ENCODE measurements at places on chromosomes 6 and 20.

DNA sequence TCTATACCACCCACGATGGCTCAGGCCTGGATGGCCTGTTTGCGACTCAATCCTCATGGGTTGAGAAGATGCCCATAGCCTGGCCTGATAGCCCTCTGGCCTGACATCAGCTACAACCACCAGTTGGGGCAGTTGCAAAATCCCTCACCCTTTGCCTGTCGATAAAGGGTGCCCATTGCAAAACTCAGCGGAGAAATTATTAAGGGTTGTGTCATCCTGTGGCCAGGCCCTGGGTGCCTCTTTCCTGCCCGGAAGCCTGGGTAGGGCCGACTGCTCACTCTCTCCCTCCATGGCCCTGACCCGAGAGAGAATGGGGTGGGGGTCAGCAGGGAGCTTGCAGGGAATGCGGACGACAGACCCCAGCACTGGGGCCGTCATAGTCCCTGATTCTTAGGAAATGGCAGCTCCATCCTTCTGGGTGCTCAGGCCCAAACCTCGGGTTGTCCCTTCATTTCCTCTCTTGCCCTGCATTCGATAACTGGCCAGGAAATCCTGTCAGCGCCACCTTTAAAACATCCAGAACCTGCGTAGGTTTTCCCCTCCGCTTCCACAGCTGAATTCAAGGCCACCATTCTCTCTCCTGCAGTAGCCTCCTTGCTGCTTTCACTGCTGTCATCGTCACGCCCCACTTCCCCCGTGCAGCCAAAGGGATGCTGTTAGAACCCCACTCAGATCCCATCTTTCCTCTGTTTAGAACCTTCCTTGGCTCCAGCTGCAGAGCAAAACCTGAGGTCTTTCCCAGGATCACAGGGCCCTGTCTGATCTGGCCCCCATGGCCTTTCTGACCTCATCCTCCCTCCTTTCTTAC is 31.1 kb downstream of the CEBPB start:
- DNase-seq: no peak

GRCh38 chr20:16189371-16189770 is 383.9 kb downstream of the KIF16B start:
- no peak for DNase-seq

DNA sequence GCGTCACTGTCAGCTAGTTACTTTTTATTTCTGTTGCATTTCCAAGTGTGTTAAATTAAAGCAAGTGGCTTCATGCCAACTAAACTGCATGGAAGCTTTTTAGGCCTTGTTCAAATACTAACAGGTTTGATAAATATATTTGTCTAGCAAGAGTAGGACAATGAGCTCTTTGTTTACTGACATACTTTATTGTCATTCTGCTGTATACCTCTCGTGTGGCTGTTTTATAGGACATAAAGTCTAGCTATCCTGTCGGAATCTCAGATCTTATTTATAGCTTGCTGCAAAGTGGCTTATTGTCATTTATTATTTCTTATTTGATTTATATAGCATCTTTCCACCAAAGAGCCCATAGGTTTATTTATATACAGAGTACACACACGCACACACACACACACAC is 711.1 kb downstream of the KIF16B start:
- DNase-seq: no peak

- DNase-seq: no peak
Measured at GRCh38 chr20:2739042-2739398, 46.4 kb downstream of the EBF4 start.

DNA sequence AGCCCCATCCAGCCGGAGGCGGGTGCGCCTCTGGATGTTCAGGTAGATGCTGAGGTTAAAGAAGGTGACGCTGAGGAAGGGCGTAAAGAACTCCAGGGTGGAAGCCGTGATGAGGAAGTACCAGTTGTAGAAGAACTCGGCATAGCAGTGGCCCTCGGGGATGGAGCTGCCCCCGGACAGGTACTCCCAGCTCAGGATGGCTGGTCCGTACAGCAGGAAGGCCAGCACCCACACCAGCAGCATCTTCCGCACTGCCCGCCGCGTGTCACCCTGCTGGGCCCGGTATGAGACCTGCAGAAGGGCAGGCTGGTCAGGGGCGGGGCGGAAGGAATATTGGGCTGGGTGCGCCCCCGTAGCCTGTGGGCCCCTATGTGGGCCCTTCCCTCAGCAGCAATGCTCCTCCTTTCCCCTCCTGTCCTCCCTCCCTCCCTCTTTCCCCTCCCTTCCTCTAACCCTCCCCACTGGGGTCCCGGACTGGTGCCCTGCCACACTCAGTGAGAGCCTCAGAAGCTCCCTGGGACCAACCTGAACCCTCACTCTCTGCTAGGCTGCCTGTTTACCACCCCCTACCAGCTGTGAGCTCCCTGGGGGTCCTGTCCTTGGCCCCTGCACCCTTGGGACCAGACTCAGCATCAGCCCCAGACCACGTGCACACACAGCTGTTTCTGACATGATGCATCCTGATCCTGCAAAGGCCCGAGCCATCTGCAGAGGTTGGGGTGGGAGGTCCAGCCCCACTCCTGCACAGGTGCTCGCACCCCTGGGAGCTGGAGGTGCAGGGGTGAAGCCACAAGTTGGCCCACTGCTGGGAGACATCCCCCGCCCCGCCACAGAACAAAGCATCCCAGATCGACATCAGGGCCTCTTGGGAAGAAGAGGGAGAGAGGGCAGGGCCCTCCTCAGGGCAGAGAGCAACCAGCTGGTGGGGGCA is 3.2 kb downstream of the HRH3 start:
- DNase-seq: no peak

- DNase-seq: no peak
Measured at GRCh38 chr6:128446497-128446896, 73.9 kb downstream of the PTPRK start.

DNA sequence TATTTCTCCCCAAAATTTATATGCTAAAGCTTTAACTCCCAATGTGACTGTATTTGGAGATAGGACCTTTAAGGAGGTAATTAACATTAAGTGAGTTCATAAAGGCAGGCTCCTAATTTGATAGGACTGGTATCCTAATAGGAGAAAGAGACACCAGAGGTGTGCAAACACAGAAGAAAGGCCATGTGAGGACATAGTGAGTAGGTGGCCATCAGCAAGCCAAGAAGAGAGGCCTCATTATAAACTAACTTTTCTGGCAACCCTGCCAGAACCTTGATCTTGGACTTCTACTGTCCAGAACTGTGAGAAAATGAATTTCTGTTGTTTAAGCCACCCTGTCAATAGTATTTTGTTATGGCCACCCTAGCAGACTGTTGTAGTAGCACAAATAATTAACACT is 177.9 kb upstream of the FUT9 start:
- no peak for DNase-seq

GRCh38 chr20:54717983-54718382 is 242.6 kb downstream of the DOK5 start:
- no peak for DNase-seq

DNA sequence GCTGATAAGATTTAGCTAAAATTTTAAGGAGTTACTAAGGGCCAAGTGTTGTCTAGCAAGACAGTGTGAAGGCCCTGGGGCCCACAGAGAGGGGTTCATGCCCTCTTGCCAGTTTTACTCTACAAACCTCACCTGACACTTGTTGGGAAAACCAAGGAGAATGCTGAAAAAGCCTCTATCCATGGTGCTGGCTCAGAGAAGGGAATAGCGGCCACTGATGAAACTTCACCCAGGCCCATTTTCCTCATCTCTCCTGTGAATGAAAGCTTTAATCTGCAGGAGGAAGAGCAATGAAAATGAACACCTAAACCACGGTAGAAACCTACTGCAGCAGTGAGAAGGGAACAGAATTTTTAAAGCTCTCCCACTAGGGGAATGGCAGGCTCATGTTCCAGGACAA is 317.3 kb upstream of the CNR1 start:
- DNase-seq: no peak

- no peak for DNase-seq
Measured at GRCh38 chr20:41054070-41054846, 25.6 kb downstream of the TOP1 start.

- no peak for DNase-seq
Measured at GRCh38 chr6:130900913-130901312, 73.7 kb downstream of the SMLR1 start.

DNA sequence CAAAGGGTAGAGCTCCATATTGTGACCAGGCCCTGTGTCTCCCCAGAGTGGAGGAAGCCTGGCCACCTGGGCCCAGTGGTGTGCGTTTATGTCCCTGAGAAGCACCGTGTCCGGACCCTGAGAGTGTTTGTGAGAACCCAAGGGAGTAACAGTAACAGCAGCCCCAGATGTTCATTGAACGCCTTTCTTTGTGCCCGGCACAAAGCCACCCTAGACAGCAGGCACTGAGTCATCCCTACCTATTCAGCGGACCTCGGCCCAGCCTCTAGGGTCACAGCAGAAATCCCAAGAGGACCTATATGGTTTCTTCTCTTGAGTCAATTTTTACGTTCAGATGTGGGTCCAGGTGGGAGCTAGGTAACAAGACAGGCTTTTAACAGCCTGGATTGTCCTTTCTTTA is 24.5 kb downstream of the BCAS4 start:
- DNase-seq: no peak

DNA sequence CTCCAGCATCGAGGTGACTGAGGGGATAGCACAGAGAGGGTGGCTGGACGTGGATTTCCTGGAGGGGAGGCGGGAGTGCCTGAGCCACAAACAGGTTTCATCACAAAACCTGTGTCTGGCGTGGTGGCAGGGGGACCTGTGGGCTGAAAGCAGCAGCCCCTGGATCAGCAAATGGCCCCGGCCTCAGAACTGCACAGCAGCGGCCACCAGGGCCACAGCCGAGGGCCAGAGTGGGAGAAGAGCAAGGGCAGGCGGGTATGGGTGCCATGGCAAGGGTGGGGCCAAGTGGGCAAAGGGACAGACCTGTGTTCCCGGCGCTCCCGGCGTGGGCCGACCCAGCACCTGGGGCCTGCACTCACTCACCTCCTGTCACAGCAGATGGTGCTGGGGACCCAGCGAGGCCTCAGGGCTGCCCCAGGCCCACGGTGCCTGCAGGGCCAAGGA is 19.0 kb downstream of the NTSR1 start:
- DNase-seq: no peak

DNA sequence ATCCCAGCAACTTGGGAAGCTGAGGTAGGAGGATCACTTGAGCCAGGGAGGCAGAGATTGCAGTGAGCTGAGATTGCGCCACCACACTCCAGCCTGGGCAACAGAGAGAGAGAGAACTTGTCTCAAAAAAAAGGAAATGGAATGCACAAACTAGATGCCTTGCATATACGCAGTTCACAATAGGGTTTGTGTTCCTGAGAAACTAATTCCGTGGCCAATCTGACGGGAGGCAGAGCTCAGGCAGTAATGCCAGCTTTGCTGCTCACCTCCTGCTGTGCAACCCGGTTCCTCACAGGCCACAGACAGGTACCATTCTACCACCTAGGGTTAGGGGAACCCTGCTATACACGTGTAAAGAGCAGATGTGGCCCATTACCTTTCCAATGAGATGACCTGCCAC is 1.4 kb downstream of the CDK5RAP1 start:
- DNase-seq: no peak

- no peak for DNase-seq
Measured at GRCh38 chr6:135149376-135149775, 31.7 kb upstream of the MYB start.

GRCh38 chr20:39775110-39775509 is 813.0 kb downstream of the DHX35 start:
- DNase-seq: no peak

GRCh38 chr6:112549749-112550148 is 202.6 kb downstream of the RFPL4B start:
- DNase-seq: no peak

DNA sequence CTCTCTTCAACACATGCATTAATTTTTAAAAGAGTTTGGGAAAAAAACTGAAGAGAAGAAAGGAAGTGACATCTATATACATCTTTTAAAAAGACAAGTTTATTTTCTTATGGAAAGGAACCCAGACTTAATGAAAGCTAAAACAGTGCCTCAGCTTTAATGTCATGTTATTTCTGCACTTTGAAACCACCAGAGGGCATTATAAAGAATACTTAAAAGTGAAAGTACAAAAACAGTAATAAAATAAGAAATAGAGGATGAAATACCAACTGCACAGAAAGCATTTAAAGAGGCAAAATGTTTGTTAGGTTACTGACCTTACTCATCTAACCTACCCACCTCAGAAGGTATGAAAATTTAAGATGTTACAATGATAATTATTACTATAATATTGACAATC is 98.8 kb downstream of the HUS1B start:
- no peak for DNase-seq

DNA sequence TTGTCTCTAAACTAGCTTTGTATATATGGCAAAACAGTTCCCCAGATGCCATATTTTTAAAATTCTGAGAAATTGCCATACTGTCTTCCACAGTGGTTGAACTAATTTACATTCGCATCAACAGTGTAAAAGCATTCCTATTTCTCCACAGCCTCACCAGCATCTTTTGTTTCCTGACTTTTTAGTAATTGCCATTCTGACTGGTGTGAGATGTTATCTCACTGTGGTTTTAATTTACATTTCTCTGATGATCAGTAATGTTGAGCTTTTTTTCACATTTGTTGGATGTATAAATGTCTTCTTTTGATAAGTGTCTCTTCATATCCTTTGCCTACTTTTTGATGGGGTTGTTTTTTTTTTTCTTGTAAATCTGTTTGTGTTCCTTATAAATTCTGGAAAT is 1222.7 kb upstream of the CITED2 start:
- DNase-seq: no peak

GRCh38 chr6:106079961-106080762 is 6.0 kb upstream of the PRDM1 start:
- no peak for DNase-seq

DNA sequence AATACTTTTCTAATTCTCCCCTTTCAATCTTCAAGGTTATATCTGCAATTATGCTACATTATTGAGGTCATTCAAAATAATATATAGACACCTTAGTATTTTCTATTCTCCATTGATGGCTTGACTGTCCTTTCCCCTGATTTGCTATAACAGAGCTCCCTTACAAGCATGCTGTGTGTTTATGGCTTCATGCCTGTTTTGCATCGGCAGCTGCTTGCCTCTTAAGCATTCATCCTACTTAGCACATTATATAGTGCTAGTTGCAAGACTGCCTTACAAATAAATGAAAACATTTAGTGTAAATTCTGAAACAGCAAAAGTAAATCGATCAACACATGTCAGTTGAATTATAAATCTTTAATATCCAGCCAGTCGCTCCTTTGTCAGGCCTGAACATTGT is 476.2 kb upstream of the POU3F2 start:
- DNase-seq: no peak

All from activated CD4-positive, CD25-positive, alpha-beta regulatory T cell (primary cell).